ENCODE measurements at places on chromosomes 2 and 18.

DNA sequence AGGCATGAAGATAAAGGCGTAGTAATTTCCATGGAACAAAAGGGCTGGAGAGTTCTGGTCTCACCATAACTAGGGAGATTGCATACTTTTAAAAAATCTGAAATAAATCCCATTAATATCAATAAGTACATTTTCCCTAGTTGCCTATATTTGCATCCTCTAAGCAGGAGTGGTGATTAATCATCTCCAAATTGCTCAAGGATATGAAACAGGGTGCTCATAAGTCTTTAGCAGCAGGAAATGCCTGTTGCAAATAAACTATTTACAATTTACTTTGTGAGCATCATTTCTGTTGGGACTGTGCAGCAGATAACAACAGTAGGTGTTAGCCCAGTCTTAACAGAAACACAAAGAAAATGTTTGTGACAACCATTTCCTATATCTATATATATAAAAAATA is 92.4 kb upstream of the TMEM178A start:
- DNase-seq: no peak

- DNase-seq: no peak
Measured at GRCh38 chr2:36300697-36301096, 54.9 kb upstream of the CRIM1 start.

DNA sequence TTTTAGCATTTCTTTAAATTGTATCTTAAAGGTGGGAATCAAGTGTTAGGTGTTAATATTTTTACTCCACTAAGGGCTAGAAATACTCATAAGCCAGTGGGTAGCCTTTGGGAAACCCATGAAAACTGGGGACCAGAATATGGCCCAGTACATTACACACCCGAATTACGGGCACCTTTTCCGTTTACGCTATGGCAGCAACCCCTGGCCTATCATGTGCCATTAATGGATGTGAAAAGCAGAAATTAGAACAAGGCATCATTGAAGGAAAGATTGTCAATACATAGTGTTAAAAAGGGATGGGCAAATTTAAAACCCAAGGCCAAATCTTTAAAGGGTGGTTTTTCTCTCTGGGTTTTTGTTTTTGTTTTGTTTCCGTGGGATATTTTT is 781 bp downstream of the FARP2 start:
- peak; percentile 39 for DNase-seq

- peak; percentile 66 for DNase-seq
Measured at GRCh38 chr2:38533757-38534545, 68.8 kb downstream of the HNRNPLL start.

- no peak for DNase-seq
Measured at GRCh38 chr18:36798738-36799473, 29.9 kb downstream of the TPGS2 start.

GRCh38 chr2:169361706-169362117 is 622 bp downstream of the LRP2 start:
- DNase-seq: no peak

GRCh38 chr2:207854484-207855440 is 85.1 kb upstream of the FZD5 start:
- DNase-seq: no peak

DNA sequence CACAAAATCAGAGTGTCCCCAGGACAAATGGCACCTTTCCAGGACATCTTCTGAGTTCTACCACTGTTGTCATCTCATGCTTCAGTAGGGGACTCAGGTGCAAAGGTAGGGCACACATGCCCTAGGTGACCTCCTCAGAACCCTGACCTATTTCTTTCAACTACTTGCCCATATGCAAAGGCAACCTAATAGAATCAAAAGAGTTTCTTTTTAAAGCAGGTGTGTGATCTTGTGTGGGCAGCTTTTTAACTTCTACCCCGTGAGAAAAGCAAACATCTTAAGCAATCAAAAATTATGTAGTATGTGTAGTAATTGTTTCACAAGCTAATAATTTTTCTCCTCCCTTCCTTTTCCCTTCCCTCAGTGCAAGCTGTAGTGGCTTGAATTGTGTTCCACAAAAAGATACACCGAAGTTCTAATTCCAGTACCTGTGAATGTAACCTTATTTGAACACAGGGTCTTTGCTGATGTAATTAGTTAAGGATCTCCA is 333.1 kb downstream of the RND3 start:
- DNase-seq: no peak

DNA sequence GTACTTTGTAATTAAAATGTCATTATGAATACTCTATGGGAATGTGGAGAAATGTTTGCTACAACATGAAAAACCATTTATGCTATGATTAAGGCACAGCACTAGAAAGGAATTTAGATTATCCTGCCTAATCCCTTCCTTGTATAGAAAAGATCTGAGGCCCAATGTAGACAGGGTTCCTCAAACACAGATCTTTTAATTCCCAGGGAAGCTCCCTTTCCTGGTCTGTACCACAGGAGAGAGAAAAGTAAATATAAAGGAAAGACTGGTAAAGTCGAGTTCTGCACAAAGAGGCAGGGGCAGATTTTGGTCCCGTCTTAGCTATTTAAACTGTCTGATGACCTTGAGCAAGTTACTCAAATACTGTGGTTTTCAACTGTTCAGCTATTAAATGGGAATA is 84.7 kb downstream of the ICA1L start:
- no peak for DNase-seq

DNA sequence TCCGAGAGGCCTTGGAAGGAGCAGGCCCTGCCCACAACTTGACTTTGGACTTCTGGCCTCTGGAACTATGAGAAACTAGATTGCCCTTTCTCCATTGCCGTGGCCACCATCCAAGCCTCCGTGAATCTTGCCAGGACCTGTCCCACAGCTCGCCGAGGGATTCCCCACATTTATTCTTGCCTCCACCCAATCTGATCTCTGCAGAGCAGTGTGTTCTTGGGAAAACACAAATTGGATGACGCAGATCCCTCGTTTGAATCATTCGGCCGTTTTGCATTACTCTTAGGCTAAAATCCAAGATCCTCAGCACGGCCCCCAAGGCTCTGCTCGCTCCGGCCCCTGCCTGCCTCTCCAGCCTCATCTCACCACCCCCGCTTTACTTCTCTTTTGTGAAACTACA is 364.2 kb downstream of the ZNF516 start:
- DNase-seq: no peak

DNA sequence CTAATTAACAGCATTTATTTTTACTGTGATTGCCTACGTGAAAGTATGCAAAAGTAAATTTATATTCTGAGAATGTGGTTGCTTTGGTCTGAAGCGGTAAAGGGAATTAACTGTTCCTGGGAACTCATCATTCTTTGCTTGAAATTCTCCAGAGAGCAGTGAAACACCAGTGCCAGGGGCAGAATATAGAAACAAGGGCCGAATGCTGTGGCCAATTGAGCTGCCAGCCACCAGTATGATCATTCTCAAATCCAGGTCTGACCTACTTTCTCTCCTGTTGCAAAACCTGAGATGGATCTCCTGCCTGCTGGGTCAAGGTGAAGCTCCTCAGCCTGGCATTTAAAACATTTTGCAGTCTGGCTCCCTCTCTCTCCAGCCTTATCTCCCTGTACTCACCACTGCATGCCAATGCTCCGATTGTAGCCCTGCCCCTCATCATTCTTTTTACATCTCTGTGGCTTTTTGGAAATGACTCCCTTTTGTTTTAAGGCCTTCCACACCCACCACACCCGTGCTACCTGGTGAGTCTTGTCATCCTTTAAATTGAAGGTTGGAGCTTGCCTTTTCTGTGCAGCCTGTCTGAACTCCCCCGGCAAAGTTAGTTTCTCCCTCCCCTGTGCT is 94.5 kb upstream of the TMEM178A start:
- no peak for DNase-seq

- no peak for DNase-seq
Measured at GRCh38 chr2:1675633-1676032, 68.7 kb downstream of the PXDN start.
